ENCODE measurements at places on chromosomes 5 and 9.

DNA sequence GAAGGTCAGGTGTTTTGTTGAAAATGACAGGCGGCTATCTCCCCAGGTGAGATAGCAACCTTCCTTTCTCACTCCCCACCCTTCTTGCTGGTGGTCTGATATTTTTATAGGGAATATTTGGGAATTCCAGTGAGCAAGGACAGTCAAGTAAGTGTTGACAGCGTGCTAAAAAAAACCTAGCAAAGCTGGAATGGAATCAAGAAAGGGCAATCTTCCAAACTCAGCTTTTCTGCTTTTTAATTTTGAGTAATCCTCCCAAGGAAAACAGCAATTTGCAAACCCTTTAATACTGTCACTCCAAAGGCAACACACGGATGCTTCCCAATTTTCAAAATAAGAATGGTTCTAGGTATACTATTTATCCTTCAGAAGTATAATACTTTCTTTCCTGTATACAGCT, 143.7 kb upstream of the PCA3 start:
- DNase-seq: no peak

GRCh38 chr5:126777257-126777974, 480 bp downstream of the LMNB1 start:
- DNase-seq: peak; percentile 53

- DNase-seq: peak; percentile 28
Observed at GRCh38 chr5:154945695-154946301, 4.9 kb downstream of the MRPL22 start.

DNA sequence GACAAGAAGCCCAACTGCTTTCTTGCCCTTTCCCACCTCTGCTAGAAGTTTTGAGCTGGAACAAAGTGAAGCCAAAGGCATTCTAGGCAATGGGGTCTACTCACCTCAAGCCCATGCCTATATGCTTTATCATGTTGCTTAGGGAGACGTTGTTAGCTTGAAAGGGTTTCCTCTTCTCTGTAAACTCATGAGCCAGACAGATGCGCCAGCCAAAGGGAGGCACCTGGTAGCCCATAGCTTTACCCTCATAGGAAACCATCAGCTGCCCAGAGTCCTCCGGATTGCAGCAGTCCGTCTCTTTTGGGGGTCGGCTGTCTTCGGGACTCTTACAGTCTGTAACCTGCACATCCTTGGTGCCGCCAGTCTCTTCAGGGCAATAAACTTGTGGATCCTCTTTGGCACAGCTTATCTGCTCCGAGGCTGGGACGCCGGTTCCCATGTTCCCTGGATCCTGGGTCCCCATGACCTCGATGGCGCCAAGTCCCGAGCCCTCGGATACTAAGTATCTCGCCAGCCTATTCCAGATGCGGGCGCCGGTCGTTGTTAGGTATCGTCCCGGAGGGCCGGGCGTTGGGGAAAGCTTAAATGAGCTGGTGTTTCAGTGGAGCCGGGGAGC, 678 bp downstream of the GBA2 start:
- DNase-seq: peak; percentile 27

DNA sequence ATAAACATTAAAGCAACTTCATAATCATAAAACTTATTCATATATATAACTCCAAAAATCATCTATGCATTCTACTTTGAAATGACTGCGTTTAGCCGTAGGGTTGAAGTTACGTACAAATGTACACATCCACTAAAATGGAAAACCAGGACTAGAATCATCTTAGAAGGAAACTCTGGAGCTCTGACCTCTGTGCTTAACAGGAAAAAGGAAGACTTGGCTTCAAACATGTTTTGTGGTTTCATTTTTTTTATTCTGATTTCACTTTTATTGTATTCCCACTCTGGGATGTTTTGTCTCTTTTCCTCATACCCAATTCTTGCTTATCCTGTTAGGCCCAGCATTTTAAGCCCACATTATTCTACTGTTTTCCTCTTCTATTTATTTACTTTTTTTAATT, 44.9 kb downstream of the GRAMD2B start:
- DNase-seq: no peak

DNA sequence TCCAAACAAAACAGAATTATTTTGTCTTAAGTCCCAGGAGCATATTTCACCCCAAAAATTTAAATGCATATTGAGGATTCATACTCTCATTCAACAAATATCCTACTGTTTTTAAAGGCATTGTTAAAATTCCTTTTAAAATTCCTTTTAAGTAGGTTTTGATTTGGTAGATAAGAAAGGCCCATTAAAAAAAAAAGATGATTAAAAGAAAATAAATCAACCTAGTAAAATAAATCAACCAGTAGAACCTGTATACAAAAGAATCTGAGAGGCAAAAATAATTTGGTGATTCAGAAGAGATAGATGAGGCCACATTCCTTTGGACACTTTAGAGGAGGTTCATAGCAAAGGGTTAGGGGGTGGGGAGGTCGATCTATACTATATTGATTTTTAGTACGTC, 585.3 kb upstream of the TLE4 start:
- DNase-seq: no peak
